ENCODE measurements at places on chromosomes 2 and 18. TPM values are rescaled to one million over a fixed set of nuclear protein-coding genes. Genes with fewer than 3 reads are reported as not detected.
A peak's percentile ranks its signal among the peaks of the same experiment; 100 is the strongest.

Gene RNF152
- 0.23 TPM for total RNA-seq

Gene NFE2L2
- total RNA-seq, result 78.8 TPM

DNA sequence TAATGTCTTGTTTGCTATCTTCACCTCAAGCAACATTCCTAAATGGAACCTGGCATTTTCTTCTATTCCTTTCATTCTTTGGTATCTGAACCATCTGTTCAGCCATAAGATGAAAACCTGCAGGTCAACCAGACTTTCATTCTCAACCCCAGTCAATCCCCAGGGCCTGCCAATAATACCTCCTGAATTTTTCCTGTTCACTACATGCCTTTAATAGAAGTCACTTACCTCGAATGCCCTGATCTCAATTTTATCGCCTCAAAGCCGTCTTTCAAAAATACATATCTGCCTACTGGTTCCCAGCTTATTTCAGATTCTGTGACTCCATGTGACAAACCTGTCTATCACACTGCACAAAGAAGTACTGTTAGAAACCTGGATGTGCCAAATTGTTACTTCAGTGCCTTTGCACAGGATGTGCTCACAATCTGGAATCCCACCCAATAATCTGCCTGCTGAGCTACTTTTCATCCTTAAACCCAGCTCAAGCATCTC is 22.6 kb downstream of the ST3GAL5 start:
- no peak overlapping the region for H3K4me3 ChIP-seq
- H3K27ac ChIP-seq, result no peak overlapping the region
- H3K36me3 ChIP-seq, result peaks cover 38% of the 10 kb centered on the region
- H3K27me3 ChIP-seq, result no peaks in the 10 kb centered on the region
- DNase-seq, result no peak

- H3K36me3 ChIP-seq, result peaks cover 17% of the 10 kb centered on the region
- DNase-seq, result no peak
- no peak overlapping the region for H3K27ac ChIP-seq
- peaks cover 14% of the 10 kb centered on the region for H3K4me1 ChIP-seq
Measured at GRCh38 chr2:130336150-130336876, 6.4 kb upstream of the IMP4 start.

DNA sequence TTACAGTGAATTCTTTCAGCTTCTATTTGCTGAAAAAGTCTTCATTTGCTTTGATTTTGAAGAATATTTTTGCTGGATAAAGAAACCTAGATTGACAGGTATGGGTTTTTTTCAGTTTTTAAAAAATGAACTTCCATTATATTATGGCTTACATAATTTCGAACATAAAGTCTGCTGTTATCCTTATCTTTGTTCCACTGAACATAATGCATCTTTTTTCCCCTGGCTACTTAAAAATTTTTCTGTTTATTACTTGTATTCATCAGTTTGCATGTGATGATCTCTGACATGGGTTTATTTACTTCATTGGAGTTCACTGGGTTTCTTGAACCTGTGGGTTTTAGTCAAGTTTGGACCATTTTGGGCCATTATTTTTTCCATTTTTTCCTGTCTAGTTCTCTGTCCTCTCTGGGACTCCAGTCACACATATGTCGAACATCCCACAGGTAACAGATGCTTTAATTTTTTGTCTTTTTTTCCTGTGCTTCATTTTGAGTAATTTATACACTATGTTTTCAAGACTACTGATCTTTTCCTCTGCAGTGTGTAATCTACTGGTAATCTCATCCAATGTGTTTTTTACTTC is 33.1 kb downstream of the SEC11C start:
- peaks cover 5% of the 10 kb centered on the region for H3K27me3 ChIP-seq
- no peaks in the 10 kb centered on the region for H3K36me3 ChIP-seq
- no peak for DNase-seq
- no peak overlapping the region for H3K27ac ChIP-seq
- H3K4me1 ChIP-seq, result no peaks in the 10 kb centered on the region

- no peaks in the 10 kb centered on the region for H3K36me3 ChIP-seq
- no peaks in the 10 kb centered on the region for H3K4me1 ChIP-seq
- DNase-seq, result no peak
- H3K27ac ChIP-seq, result no peak overlapping the region
Measured at GRCh38 chr2:17899871-17900270, 21.4 kb downstream of the KCNS3 start.

- no peak for DNase-seq
- no peak overlapping the region for H3K27ac ChIP-seq
- no peak overlapping the region for H3K4me3 ChIP-seq
- H3K36me3 ChIP-seq, result no peaks in the 10 kb centered on the region
- no peaks in the 10 kb centered on the region for H3K27me3 ChIP-seq
- H3K4me1 ChIP-seq, result peaks cover 15% of the 10 kb centered on the region
Measured at GRCh38 chr2:42562474-42563144, 5.8 kb upstream of the MTA3 start.

GRCh38 chr18:31042084-31042405 is 497 bp downstream of the DSC3 start:
- H3K36me3 ChIP-seq, result peaks cover 5% of the 10 kb centered on the region
- peaks cover 38% of the 10 kb centered on the region for H3K27me3 ChIP-seq
- H3K27ac ChIP-seq, result peak overlapping the region; percentile 15
- no peak for DNase-seq
- H3K4me1 ChIP-seq, result peaks cover 4% of the 10 kb centered on the region

GRCh38 chr2:68952887-68953521 is at the start of gene GKN2:
Gene GKN2 (minus strand): TSS chr2:68952893. CDS start chr2:68952861, 32 bp downstream.
- DNase-seq, result no peak
- H3K4me1 ChIP-seq, result no peaks in the 10 kb centered on the region
- H3K36me3 ChIP-seq, result no peaks in the 10 kb centered on the region

Gene MYCN
- total RNA-seq, result not detected

DNA sequence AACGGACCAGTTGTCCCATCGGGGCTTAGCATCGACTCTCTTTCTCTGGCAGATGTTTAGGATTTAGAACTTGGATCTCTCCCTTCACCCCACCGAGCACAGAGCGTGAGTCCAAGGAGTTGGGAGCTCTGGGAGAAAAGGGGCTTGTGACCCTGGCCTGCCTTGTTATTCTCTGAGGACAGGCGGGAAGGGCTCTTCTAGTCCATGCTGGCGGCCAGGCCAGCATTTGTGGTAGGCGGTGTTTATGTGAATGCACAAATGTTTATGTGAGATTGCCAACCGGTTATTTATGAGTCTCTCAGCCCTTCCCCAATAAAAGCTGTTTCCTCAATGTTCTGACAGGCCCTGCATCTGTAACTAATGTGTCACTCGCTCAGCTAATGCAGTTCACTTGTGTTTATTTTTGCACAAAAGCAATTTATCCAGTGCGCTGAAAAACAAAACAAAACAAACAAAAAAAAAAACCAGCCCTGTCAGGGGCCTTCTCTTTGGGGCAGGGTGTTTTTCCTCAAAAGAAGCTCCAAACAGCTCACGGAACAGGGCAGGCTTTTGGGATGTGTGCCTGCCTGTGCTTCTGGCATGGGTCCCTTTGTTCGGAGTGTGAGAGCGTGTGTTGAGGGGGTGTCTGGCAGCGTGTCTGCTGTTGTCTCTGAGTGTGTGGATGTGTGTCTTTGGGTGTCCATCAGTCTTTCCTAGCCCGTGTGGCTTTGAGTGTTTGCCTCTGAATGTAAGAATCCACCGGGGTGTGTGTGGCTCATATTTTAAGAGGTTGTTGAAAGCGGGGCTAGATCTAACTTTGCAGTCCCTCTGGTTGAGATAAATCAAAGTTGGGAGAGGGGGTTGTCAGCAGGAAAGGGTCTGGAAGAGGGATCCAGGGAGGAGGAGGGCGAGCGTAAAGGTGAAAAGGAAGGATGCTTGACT is 52.8 kb upstream of the HAAO start:
- H3K4me1 ChIP-seq, result peaks cover 4% of the 10 kb centered on the region
- no peak overlapping the region for H3K27ac ChIP-seq

DNA sequence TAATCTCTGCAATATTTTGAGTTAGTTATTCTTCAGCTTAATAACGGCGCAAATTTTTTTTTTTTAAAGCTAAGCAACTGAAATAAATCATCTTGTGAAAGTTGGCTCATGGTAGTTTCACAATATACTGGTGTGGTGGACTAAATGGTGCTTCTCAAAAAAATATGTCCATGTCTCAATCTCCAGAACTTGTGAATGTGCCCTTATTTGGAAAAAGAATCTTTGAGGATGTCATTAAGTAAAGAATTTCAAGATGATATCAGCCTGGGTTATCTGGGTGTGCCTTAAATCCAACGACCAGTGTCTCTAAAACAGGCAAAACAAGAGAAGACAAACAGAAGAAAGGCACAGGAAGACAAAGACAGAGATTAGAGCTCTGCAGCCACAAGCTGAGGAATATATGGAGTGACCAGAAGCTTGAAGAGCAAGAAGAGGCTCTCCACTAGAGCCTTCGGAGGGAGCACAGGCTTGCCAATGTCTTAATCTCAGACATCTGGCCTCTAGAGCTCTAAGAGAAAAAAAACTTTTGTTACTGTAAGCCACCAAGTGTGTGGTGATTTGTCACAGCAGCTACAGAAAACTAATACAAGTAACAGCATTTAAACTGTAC is 71.4 kb downstream of the HNMT start:
- no peak for DNase-seq
- no peaks in the 10 kb centered on the region for H3K27me3 ChIP-seq
- no peak overlapping the region for H3K27ac ChIP-seq
- H3K4me1 ChIP-seq, result no peaks in the 10 kb centered on the region
- no peak overlapping the region for H3K4me3 ChIP-seq
- H3K36me3 ChIP-seq, result no peaks in the 10 kb centered on the region

GRCh38 chr2:72973137-72973535 is 55.8 kb downstream of the EMX1 start:
- no peak for DNase-seq
- H3K4me1 ChIP-seq, result peaks cover 2% of the 10 kb centered on the region
- H3K36me3 ChIP-seq, result no peaks in the 10 kb centered on the region

- H3K4me3 ChIP-seq, result no peak overlapping the region
- H3K36me3 ChIP-seq, result no peaks in the 10 kb centered on the region
- H3K27ac ChIP-seq, result no peak overlapping the region
- H3K4me1 ChIP-seq, result no peaks in the 10 kb centered on the region
Measured at GRCh38 chr2:50335433-50335832, 696.5 kb downstream of the NRXN1 start.

DNA sequence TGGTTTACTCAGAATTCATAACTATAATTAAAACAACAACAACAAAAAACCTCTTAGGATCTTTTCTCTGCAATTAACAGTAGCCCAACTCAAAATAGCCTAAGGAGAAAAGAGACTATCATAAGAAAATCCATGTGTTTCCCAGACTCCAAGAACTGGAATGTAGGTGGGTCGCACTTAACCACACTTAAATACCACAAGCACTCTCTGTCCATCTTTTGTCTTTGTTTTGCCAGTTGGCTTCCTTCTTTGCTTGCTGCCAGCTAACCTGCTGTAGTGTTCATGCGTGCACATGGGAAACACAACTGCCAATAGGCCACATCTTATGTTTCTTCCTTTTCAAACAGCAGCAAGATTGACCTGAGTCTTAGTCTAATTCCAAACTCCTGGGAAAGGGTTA is 24.1 kb upstream of the ACVR1 start:
- peak overlapping the region; percentile 100 for H3K27ac ChIP-seq
- H3K36me3 ChIP-seq, result peaks cover 4% of the 10 kb centered on the region
- no peak for DNase-seq

GRCh38 chr2:58042486-58042970 is 4.1 kb upstream of the VRK2 start:
- H3K27me3 ChIP-seq, result no peaks in the 10 kb centered on the region
- H3K4me3 ChIP-seq, result no peak overlapping the region
- H3K4me1 ChIP-seq, result peaks cover 23% of the 10 kb centered on the region
- peaks cover 15% of the 10 kb centered on the region for H3K36me3 ChIP-seq
- no peak overlapping the region for H3K27ac ChIP-seq
- no peak for DNase-seq

Gene C2orf15
- total RNA-seq, result 2.3 TPM

DNA sequence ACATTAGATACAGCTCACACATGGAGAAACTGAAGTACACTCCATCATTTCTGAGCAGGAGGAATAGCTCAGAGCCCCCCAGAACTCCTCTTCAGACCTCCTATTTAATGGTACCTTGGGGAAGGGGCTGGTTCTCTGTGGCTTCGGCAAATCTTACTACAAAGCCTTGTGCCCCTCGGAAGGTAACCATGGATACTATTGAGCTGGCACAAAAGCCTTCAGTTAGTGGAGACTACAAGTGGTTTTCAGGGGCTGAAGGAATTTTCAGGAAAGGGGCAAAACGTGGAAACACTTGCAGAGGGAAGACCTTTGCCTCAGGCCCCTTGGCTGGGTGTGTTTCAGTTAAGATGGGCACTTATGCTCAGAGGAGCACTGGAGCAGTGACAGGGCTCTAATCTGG is 1.1 kb upstream of the FAM237A start:
- H3K4me1 ChIP-seq, result no peaks in the 10 kb centered on the region
- no peaks in the 10 kb centered on the region for H3K36me3 ChIP-seq
- peaks cover 11% of the 10 kb centered on the region for H3K27me3 ChIP-seq
- DNase-seq, result no peak
- no peak overlapping the region for H3K27ac ChIP-seq

Gene CASP10
- total RNA-seq, result 46.1 TPM

DNA sequence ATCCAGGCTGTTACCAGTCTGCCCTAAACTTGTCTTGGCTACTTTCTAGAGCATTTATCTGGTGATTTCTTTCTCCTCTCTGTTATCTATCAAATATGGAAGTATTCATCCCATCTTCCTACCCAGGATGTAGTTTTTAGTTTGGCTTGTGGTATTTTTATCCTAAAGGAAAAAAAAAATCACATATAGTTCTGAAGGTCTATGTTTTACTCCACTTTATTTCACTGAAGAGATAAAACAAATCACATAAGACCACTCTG is 62.2 kb downstream of the PXDN start:
- H3K4me3 ChIP-seq, result no peak overlapping the region
- no peaks in the 10 kb centered on the region for H3K4me1 ChIP-seq
- DNase-seq, result no peak
- no peak overlapping the region for H3K27ac ChIP-seq
- no peaks in the 10 kb centered on the region for H3K36me3 ChIP-seq

Gene CFC1
- not detected for total RNA-seq

- no peak overlapping the region for H3K4me3 ChIP-seq
- no peak for DNase-seq
- no peaks in the 10 kb centered on the region for H3K27me3 ChIP-seq
- H3K36me3 ChIP-seq, result peaks cover 24% of the 10 kb centered on the region
- peaks cover 3% of the 10 kb centered on the region for H3K4me1 ChIP-seq
- H3K27ac ChIP-seq, result no peak overlapping the region
Measured at GRCh38 chr2:10591207-10591606, 98.6 kb downstream of the NOL10 start.

GRCh38 chr2:7795778-7796563 is 878.8 kb downstream of the RNF144A start:
- H3K27me3 ChIP-seq, result no peaks in the 10 kb centered on the region
- H3K36me3 ChIP-seq, result peaks cover 18% of the 10 kb centered on the region
- peak overlapping the region; percentile 43 for H3K27ac ChIP-seq

GRCh38 chr2:241897231-241897916 is 27.8 kb downstream of the RTP5 start:
- no peak for DNase-seq
- no peak overlapping the region for H3K4me3 ChIP-seq
- no peak overlapping the region for H3K27ac ChIP-seq
- H3K36me3 ChIP-seq, result no peaks in the 10 kb centered on the region
- H3K4me1 ChIP-seq, result no peaks in the 10 kb centered on the region

GRCh38 chr2:2757764-2758163 is 426.7 kb upstream of the MYT1L start:
- no peak overlapping the region for H3K4me3 ChIP-seq
- H3K27ac ChIP-seq, result no peak overlapping the region
- H3K4me1 ChIP-seq, result no peaks in the 10 kb centered on the region

Gene NT5C1B
- total RNA-seq, result not detected

Gene ALPI
- total RNA-seq, result not detected

Gene CCDC74B
- 1.2 TPM for total RNA-seq
